NCI-H187 (cell line): ENCODE measurements at places on chromosomes 6 and 20.

- DNase-seq = no peak
Measured at GRCh38 chr6:84998223-84998622, 233.8 kb upstream of the TBX18 start.

- DNase-seq = no peak
Measured at GRCh38 chr6:83854001-83854501, 891 bp downstream of the RIPPLY2 start.

GRCh38 chr6:43621078-43621835 is 7.8 kb downstream of the GTPBP2 start:
- no peak for DNase-seq

GRCh38 chr6:52399511-52400312 is 20.4 kb upstream of the EFHC1 start:
- no peak for DNase-seq

GRCh38 chr6:90076511-90077415 is 182.5 kb downstream of the GJA10 start:
- no peak for DNase-seq

GRCh38 chr6:55474382-55474781 is 104.6 kb downstream of the HMGCLL1 start:
- DNase-seq = no peak

DNA sequence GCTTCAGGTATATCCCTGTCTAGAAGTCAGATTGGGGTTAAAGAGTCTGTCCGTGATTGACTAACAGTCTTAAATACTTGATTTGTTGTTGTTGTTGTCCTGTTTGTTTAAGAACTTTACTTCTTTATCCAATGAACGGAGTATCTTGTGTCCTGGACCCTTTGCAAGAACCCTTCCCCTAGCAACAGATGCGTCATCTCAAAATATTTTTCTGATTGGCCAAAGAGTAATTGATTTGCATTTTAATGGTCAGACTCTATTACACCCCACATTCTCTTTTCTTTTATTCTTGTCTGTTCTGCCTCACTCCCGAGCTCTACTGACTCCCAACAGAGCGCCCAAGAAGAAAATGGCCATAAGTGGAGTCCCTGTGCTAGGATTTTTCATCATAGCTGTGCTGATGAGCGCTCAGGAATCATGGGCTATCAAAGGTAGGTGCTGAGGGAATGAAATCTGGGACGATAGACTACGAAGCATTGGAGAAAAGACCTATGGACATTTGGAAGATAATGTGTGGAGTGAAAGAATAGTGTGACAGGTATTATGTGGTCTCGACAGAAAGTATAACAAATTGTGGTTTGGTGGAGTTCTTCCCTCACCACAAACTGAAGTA is at the start of gene HLA-DRA:
TSS of gene HLA-DRA (plus strand) at position 286 of the 613 bp plus-strand sequence. CDS start at position 350, 64 bp downstream.
- DNase-seq = no peak

- no peak for DNase-seq
Measured at GRCh38 chr6:14393910-14394309, 276.3 kb downstream of the CD83 start.

GRCh38 chr20:53195876-53196610 is 223.9 kb downstream of the TSHZ2 start:
- DNase-seq = no peak

DNA sequence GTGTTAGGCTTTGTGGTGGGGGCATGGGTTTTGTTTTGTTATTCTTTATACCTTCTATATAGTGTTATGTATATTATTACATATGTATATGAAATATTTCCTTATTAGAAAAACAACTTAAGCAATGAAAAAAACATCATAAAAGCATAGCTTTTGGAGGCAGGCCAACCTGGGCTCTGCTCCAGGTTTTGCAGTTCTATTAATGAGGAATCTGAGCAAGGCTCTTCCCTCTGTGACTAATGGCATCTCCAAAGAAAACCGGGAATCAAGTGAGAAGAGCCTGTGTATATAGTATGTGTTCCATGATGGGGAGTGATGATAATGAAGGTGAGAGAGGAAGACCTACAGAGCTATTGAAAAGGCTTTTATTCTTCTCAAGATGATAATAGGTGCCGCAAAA is 291.1 kb downstream of the CLIC5 start:
- no peak for DNase-seq

DNA sequence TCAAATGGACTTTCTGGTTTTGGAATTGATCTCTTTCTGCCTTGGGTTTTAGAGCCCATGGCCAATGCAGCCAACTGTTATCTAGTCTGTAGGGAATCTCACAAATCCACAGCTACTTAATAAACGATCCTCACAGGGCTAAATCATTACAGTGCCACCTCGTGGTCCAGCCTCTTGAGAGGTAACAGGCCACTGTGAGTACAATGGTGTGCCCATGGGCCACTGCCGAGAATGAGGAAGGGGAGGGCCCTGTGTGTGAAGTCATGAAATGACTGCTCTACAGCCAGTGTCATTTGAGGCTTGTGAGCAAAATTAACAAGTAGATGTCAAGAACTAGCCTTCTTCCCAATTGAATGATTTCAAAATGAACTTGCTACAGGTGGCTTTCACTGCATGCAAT is 54.3 kb upstream of the GMPR start:
- DNase-seq = no peak

DNA sequence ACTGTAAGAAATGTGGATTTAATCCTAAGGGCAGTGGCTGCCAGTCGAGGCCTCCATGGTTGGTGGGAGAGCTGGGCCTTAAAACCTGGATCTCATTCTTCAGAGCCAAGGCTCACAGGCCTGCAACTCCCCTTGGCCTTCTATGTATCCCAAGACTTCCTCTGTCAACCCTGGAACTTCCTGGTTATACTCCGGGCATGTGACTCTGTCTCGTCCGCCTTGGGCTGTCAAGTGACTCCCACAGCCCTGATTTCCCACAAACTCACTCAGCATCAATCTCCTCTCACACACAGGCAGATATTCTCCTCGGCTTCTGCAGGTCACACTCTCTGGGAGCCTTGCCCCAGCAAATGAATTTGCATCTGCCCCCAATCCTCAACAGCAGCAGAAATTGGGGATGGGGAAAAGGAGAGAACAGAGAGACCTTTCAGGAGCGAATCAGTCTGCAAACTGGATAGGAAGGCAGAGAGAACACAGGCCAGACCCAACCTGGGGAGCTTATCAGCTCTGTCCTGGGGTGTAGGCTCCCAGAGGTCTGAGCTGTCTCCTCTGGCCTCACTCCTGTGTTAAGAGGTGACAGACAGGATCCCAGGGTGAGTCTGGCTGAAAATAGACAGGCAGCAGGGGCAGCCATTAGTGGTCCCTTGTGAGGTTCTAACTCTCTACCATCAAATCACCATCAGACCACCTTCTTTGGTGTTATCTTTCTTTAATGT is 30.4 kb upstream of the PREX1 start:
- DNase-seq = no peak

- DNase-seq = peak; percentile 47
Measured at GRCh38 chr20:47150403-47151152, 205.9 kb downstream of the ZMYND8 start.

DNA sequence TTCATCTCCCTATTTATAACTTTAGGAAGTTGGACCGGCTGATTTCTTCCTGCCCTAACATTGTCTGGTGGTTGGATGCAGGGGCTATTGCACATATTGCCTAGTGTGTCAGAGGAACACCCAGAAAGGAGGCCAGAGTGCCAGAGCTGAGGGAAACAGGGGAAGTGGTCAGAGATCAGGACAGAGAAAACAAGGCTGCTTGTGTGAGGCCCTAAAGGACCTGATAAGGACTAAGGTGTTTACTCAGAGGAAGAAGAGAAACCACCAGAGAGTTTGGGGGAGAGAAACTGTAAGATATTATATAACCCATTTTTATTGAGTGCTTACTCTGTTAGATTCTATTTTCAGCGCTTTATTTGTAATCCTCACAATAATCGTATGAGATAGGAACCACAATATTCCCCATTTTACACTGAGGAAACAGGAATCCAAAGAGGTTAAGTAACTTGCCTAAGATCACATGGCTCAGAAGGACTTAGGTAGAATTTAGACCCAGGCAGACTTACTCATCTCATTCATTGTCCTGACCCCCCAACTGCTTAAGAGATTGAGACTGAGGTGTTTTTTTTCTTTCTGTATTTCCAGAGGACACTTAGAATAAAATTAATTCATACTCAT is 54.0 kb upstream of the REV3L start:
- DNase-seq = no peak

GRCh38 chr6:32188381-32189068 is 1.5 kb downstream of the PBX2 start:
- no peak for DNase-seq

- DNase-seq = no peak
Measured at GRCh38 chr6:43929511-43929910, 159.5 kb downstream of the VEGFA start.

- DNase-seq = no peak
Measured at GRCh38 chr6:83385473-83385872, 45.4 kb downstream of the ME1 start.

DNA sequence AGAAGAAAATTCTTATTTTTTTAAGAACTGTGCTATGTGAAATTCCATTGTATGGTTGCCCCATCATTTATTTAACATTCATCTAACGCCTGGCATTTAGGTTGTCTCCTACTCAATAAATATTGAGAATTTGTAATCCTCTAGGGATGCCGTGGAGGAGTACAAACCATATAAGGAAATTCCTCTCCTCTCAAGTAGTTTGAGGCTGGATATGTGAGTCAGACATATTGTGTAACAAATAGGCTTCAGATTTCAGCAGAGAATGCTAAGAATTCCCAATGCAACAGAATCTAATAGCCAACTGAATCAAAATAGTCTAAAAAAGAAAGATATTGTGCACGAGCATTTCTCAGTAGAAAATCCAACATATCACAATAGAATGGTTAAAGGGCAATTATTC is 174.7 kb downstream of the OTOR start:
- DNase-seq = no peak

- DNase-seq = no peak
Measured at GRCh38 chr6:83292900-83293843, 100.0 kb downstream of the RWDD2A start.

GRCh38 chr20:15564981-15565380 is 1008.3 kb downstream of the KIF16B start:
- no peak for DNase-seq

DNA sequence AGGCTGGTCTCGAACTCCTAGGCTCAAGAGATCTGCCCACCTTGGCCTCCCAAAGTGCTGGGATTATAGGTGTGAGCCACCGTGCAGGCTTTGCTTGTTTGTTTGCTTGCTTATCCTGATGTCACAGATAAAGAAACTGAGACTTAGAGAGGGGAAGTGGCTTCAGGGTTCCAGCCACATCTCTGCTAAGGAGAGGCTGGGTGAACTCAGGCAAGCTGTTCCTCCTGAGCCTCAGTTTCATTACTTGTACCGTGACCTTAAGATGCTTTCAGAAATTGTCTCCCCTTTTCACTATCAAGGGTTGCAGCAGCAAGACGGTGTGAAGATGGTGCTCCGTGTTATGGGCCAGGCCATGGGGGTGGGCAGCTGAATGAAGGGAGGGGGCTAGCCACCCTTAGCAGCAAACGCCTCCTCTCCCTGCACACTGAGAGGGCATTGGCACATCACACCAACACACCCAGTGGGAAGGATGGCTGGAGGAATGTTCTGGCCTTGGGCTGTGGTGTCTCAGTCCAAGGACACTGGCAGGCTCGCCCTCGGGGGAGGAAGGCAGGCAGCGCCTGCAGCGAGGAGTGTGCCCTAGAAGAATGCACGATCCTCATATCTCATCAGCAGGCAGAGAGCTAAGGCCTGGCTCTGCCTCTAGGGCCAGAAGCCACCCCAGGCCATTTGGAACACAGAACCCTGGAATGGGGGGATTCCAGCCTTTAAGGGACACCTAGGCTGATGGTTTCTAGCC is 48.2 kb upstream of the TLDC2 start:
- DNase-seq = no peak

DNA sequence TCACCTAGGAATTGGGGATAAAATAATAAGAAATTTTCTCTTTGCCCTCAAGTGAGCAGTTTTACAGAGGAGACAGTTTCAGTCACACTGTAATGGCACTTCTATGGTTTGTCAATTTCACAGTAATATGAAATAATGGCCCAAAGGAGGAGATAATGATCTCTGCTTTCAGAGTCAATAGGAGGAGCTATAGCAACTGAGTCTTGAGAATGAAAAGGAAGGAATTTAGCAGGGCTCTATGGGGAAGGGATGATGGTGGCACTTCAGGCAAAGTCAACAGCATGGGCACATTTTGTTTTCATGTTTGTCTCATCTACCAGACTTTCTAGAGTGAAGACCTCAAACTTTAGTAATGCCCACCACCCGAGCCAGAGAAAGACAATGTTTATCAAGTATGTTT is 138.3 kb upstream of the HMGN3 start:
- no peak for DNase-seq

GRCh38 chr6:137223370-137224131 is 4.4 kb upstream of the IFNGR1 start:
- no peak for DNase-seq

GRCh38 chr6:50527985-50528384 is 185.3 kb upstream of the TFAP2D start:
- no peak for DNase-seq

- no peak for DNase-seq
Measured at GRCh38 chr6:19979059-19979458, 141.9 kb downstream of the ID4 start.

GRCh38 chr6:168061269-168062210 is 17.5 kb downstream of the FRMD1 start:
- DNase-seq = peak; percentile 90

GRCh38 chr6:149763866-149764265 is 14.3 kb downstream of the PCMT1 start:
- no peak for DNase-seq

GRCh38 chr20:40568200-40568599 is 120.8 kb downstream of the MAFB start:
- DNase-seq = no peak

GRCh38 chr6:129785047-129785755 is 75.2 kb upstream of the ARHGAP18 start:
- DNase-seq = no peak
